ENCODE measurements at places on chromosomes 7 and 10. TPM values are rescaled to one million over a fixed set of nuclear protein-coding genes. Genes with fewer than 3 reads are reported as not detected.
A peak's percentile ranks its signal among the peaks of the same experiment; 100 is the strongest.

Gene ALOX5
- not detected for total RNA-seq

Gene SPDYE16
- total RNA-seq, result not detected

Gene KNDC1
- total RNA-seq, result 5.6 TPM

GRCh38 chr10:3668276-3668965 lies 116.6 kb downstream of the KLF6 start:
- peak; percentile 94 for DNase-seq

DNA sequence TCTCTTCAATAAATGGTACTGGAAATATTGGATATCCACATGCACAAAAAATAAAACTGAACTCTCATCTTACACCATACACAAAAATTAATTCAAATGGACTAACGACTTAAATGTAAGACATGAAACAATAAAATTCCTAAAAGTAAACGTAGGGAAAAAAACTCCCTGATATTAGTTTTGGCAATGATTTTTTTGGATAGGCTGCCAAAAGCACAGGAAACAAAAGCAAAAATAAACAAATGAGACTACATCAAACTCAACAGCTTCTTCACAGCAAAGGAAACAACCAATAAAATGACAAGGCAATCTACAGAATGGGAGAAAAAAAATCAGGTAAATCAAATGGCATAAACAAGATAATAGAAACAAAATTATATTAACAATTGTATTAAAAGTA lies 65.7 kb downstream of the ORC5 start:
- no peak for DNase-seq

DNA sequence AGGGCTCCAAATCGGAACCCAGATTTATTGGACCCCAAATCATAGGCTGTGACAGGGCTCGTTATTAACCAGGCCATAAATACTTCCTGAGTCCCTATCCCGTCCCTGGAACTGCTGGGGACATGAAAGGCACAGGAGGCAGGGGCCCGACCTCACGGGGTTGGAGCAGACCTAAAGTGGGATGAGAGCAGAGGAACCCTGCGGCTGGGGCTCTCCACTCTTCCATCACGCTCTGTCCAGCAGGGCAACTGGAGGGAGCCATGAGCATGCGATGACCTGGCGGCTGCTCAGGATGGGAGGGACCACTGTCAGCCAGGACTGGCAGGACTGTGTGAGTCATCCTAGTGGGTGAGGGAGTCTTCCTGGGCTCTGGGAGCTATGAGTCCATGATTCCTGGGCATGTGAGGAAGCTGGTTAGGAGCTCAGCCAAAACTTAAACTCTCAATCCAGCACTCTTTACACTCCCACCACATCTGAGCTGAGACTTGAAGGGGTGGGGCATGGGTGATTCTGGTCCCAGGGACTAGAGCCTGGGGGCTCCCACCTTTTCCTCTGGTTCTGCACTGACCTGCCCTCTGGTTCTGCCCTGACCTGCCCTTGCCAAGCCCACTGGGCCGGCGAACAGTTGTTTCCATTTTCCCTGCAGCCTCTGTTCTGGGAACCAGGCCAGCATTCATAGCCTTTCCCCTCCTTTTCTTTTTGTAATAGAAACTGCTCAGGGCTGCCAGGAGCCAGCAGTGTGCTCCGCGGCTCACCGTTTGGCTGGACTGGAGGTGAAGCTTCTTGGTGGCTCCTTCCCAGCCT lies 47.1 kb downstream of the SYPL1 start:
- peak; percentile 83 for DNase-seq

DNA sequence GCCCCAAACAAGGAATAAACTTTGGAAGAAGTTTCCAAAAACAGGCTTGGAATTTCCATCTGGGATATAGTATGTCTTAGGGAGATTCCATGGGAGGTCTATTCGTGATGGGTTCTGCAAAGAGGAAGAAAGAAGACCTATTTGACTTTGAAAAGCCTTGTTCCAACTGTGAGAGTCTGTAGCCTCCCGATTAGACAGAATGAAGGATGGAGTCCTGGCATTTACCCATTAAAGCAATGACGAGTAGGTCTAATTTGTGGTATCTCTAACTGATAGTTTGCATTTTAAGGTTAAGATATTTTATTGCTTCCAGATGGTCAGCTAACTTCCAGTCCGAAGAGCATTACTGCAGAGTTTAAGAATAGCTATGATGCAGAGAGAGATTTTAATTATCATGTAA lies 19.5 kb upstream of the GALNT17 start:
- no peak for DNase-seq
